Lower lobe of right lung (tissue), 2 donors: ENCODE measurements at places on chromosomes 5 and 9. TPM values are rescaled to one million over a fixed set of nuclear protein-coding genes. Genes with fewer than 3 reads are reported as not detected.

Gene ADAMTS2
- total RNA-seq = 13.0 TPM

DNA sequence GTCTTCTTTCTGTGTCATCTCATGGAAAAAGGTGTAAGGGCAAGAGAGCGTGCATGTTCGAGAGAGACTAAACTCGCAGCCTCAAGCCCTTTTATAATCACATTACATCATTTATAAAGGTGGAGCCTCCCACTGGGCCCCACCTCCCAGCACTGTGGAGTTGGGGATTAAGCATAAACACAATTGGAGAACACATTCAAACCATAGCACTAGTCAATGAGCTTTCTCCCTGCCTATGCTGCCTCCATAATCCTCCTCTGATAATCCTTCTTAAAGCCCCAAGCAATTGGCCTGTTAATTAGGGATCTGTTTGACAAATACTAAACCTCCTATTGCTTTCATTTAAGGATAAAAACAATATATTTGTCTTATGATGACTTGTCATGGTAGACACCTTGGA is 99.6 kb downstream of the NMUR2 start:
- no peak for DNase-seq
- no peaks in the 10 kb centered on the region for H3K27me3 ChIP-seq
- no peak overlapping the region for H3K27ac ChIP-seq
- H3K4me1 ChIP-seq = no peaks in the 10 kb centered on the region
- no peak overlapping the region for H3K4me3 ChIP-seq

GRCh38 chr9:94941211-94941875 is 214.8 kb downstream of the AOPEP start:
- no peaks in the 10 kb centered on the region for H3K27me3 ChIP-seq
- H3K4me3 ChIP-seq = no peak overlapping the region
- H3K27ac ChIP-seq = peak overlapping the region; percentile 25
- DNase-seq = no peak

DNA sequence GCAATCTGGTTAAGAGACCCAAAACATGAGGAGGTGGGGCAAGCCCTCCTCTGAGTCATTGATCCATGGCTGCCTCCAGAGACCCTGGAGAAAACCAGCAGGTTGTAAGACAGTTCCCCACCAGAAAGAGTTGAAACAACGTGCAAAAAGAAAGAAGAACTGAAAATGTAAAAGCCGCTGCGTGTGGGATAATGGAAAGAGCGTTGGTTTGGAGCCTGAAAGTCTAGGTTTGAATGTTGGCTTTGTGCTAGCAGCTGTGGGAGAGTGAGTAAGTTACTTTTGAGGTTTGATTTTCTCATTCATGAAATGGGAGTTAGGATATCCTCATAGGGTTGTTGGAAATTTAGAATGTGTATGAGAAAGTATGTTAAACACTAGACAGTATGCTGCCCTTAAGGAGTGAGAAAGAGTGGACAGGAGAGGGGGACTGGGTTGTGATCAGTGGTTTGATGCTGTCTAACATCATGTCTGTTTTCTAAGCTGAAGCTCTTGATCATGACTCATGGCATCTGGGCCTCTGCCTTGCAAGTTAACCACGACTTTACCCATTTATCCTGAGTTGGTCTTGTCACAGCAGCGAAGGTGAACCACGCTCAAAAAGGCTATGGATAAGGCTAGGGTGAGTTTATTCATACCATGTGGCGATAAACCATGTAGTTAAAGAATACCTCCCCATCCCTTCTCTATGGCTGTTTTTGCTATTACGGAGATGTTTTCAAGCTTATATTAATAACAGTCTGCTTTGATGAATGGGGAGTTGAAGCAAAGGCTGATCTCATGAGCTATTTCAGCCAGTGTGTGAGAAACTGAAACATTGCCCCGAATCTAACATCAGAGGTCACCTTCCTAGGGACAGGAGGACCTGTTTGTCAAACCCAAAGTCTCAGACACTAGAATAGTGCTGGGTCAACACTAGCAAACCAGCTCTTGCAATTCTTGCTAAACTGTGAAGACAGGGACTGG is 41.3 kb downstream of the ZNF366 start:
- H3K27ac ChIP-seq = peak overlapping the region; percentile 39
- no peak overlapping the region for H3K4me3 ChIP-seq
- DNase-seq = no peak
- no peaks in the 10 kb centered on the region for H3K36me3 ChIP-seq
